ENCODE measurements at places on chromosomes 3 and 15.

- no peak for DNase-seq
Measured at GRCh38 chr3:79514069-79514468, 253.7 kb downstream of the ROBO1 start.

- DNase-seq: no peak
Measured at GRCh38 chr3:70386846-70387245, 74.4 kb upstream of the MDFIC2 start.

GRCh38 chr3:113271189-113271588, 59.8 kb downstream of the BOC start:
- no peak for DNase-seq

DNA sequence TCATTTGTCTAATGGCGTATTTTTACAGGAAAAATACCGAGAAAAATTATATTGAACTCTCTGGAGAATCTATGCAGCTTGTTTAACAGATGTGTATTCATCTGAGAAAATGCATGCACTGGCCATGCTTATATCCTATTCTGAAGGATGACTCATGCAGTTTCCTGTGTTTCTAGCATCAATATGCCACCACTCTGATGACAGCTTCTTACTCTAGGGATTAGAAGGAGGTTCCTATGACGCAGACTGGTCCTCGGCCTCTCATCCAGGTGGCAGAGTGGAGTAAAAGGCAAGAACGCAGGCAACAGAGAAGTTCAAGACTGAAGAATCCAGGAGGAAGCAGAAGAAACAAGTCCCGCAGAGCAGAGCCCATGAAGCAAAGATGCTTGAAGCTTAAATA, 910.0 kb upstream of the ROBO1 start:
- no peak for DNase-seq

DNA sequence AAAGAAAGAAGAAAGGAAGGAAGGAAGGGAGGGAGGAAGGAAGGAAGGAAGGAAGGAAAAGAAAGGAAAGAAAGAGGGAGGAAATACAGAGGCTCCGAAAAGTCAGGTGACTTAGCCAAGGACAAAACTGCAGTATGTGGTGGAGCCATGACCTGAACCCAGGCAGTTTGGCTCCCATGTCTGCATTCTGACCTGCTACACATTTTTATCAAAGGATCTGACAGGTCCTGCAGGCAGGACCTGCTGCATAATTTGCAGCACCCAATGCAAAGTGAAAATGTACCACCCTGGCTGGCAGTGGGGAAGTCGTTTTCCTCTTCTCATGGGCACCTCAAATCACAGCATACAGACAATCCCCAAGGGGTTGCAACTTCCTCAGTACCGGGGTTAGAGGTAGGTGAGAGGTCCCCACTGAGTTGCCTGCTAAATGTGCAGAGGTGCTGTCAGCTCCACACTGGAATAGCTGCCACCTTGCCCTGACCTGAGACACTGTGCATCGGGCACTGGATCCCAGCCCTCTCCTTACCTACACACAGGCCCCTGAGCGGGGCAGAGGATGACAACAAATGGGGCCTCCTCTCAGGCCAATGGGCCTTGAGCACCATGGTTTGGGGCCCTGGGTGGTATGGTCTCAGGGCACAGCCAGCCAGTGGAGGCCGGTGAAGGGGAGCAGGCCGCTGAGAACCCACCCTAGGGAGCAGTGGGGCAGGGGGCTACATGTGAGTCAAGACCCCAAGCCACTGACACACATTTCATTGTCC, 175.1 kb downstream of the SHQ1 start:
- DNase-seq: no peak
